ENCODE measurements at places on chromosomes 3 and 15. TPM values are rescaled to one million over a fixed set of nuclear protein-coding genes. Genes with fewer than 3 reads are reported as not detected.

The PLSCR2 gene
- not detected for polyA plus RNA-seq

The TXNRD3 gene
- polyA plus RNA-seq = 5.5 TPM

The UROC1 gene
- polyA plus RNA-seq = not detected

The ADCY5 gene
- polyA plus RNA-seq = 0.23 TPM

The CHCHD6 gene
- polyA plus RNA-seq = 13.4 TPM

The LYZL4 gene
- polyA plus RNA-seq = not detected

The CYP11A1 gene
- 0.70 TPM for polyA plus RNA-seq

The CYP8B1 gene
- not detected for polyA plus RNA-seq

Measured in BJ (cell line).